CD4-positive, alpha-beta memory T cell (primary cell): ENCODE measurements at places on chromosomes 2 and 18. TPM values are rescaled to one million over a fixed set of nuclear protein-coding genes. Genes with fewer than 3 reads are reported as not detected.

DNA sequence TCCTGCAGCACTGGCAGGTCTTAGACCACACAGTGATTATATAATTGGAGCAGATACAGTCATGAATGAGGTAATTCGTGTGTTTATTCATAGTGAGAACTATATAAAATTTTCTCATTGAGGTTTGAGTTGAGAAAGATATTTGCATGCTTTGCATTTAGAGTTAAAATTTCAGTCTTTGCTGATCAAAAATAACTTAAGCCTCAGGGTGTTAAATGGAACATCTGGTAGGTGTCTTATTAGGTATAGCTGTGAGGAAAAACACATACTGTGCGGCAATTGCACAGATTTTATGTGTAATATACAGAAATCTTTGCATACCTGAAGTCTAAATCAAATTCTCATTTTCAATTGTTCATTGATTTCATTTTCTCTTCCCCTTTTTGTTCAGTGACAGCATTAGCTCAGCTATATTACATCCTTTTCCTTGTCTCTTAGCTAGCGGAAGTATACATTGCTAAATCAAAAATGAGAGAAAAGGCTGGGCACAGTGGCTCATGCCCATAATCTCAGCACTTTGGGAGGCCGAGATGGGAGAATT lies 21.2 kb downstream of the GORASP2 start:
- H3K27me3 ChIP-seq: no peaks in the 10 kb centered on the region
- H3K4me3 ChIP-seq: no peak overlapping the region
- no peak overlapping the region for H3K27ac ChIP-seq
- no peak for DNase-seq
- peaks cover 9% of the 10 kb centered on the region for H3K4me1 ChIP-seq

Gene SLC30A3
- total RNA-seq: not detected

Gene ANKRD30B
- total RNA-seq: not detected

Gene C1GALT1C1L
- total RNA-seq: not detected

GRCh38 chr18:40987581-40987980 lies 967.5 kb upstream of the PIK3C3 start:
- H3K36me3 ChIP-seq: no peaks in the 10 kb centered on the region
- no peak for DNase-seq
- no peak overlapping the region for H3K4me3 ChIP-seq
- no peaks in the 10 kb centered on the region for H3K4me1 ChIP-seq
- H3K27ac ChIP-seq: no peak overlapping the region

DNA sequence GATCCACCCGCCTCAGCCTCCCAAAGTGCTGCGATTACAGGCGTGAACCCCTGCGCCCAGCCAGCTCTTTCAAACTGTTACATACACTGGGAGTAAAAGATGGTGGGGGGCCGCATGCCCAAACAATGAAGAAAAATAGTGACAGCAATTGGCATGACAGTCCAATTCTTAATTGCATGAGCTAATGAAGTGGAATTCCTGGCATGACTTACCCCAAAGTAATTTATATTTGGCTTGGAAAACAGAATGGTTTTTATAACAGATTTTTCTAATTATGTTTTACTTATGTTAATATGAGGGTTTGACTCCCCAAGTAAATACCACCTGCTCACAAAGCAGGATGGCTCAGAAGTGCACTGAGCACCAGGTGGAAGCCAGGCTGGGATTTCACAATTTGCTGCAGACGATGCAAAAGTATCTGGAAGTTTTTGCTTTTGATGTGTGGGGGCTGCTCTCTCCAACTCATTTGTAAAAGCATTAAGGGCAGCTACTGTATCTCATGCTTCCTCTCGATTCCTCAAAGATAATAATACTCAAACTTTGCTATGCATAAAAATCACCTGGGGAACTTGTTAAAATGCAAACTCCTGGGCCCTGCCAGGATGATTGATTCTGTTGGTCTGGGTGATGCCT lies 24.0 kb upstream of the ATG16L1 start:
- H3K27ac ChIP-seq: no peak overlapping the region
- peaks cover 24% of the 10 kb centered on the region for H3K4me1 ChIP-seq
- no peak overlapping the region for H3K4me3 ChIP-seq
- H3K27me3 ChIP-seq: no peaks in the 10 kb centered on the region
- H3K36me3 ChIP-seq: no peaks in the 10 kb centered on the region

Gene DSG3
- total RNA-seq: not detected

GRCh38 chr2:149346272-149346671 lies 15.9 kb downstream of the LYPD6 start:
- no peaks in the 10 kb centered on the region for H3K4me1 ChIP-seq
- DNase-seq: no peak
- H3K4me3 ChIP-seq: no peak overlapping the region
- no peaks in the 10 kb centered on the region for H3K36me3 ChIP-seq
- no peak overlapping the region for H3K27ac ChIP-seq

DNA sequence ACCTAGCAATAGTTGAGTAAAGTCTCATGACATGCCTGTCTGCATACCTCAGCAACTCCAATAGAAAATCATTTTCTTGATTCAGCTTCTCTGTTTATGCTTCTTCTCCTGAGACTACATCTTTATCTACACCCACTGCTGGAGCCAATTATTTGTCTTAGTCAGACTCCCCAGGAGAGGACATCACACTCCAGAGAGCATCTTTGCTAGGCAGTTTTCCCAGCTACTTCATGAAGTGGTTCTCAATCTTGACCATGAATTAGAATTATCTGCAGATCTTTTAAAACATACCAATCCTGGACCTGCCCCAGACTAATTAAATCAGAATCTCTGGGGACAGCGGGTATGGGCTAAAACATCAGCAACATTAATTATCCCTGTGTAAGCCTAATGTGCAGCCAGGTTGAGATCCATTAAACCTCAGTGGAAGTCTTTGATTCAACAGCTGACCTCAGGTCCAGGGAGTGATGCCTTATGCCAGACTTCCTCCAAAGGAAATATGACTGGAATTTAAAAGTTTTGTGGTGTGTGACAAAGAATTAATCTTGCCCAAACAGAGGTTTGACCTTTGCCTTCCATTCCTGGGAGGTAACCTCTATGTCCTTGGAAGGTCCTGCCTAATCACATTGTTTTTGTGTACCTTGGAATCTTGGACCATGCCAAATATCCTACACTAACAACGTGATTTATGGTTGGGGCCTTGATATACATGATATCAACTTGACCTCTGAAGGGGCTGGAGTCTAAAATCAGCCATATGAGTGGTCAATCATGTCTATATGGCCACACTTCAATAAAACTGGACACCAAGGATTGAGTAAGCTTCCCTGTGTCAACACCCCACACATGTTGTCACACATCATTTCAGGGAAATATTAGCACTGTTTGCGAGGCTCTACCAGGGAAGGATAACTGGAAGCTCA lies 99.3 kb upstream of the DNAJC10 start:
- H3K4me1 ChIP-seq: no peaks in the 10 kb centered on the region
- H3K27me3 ChIP-seq: no peaks in the 10 kb centered on the region
- DNase-seq: no peak
- H3K27ac ChIP-seq: no peak overlapping the region
- no peaks in the 10 kb centered on the region for H3K36me3 ChIP-seq

DNA sequence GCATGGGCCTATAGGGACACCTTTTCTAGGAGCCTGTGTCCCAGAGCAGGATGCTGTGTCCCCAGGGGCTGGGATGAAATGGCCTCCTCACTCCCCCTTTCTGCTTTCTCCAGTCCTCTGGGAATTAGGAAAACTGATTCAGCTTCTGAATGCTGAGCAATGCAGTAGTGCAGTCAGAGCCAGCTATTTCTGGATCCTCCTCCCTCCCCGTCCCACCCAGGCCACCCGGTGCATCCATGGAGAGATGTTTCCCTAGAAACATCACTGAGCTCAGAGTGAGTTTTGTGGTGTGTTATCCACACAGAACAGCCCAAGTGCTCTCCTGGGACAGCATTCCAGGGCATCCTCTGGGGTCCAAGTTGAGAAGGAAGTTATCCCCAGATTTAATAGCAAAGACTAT lies 125.5 kb downstream of the LOXHD1 start:
- no peaks in the 10 kb centered on the region for H3K27me3 ChIP-seq
- no peak for DNase-seq
- no peaks in the 10 kb centered on the region for H3K4me1 ChIP-seq
- H3K36me3 ChIP-seq: no peaks in the 10 kb centered on the region

DNA sequence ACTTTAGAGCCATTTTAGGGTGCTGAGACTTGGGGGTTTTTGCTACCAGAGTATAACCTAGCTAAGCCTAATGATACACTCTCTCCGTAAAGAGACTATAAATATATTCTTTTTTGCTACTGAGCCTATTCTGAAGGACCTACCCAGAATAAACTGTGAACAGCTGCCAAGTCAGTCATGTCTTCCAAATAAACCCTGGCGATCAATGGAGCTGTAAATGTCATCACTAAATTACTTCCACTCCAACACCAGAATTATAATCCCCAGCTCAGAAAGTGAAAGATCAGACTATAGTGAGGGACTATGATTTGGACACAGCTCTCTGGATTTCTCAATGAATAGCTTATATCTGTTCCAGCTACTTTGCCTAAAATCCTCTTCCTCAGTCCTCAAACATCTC lies 178.9 kb downstream of the METTL4 start:
- H3K27me3 ChIP-seq: no peaks in the 10 kb centered on the region
- no peak overlapping the region for H3K4me3 ChIP-seq
- no peaks in the 10 kb centered on the region for H3K36me3 ChIP-seq

DNA sequence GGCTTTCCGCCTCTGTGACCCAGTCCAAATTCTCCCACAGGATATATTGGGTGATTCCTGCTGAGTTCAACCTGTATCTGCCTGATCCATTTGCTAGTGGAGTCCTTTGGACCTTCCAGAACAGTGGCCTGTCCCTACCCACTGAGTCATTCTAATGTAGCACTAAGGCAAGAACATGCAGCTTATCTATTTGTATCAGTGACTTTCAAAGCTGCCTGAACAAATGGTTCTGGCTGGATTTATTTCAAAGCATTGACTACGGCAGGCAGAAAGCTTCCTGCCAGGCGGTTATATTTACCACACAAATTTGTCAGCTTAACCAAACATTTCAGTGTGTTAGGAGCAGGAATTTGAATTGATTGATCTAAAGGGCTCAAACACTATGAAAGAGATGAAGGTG lies 613.4 kb downstream of the DCC start:
- H3K4me3 ChIP-seq: no peak overlapping the region
- H3K36me3 ChIP-seq: no peaks in the 10 kb centered on the region
- no peak for DNase-seq
- no peaks in the 10 kb centered on the region for H3K27me3 ChIP-seq
- H3K27ac ChIP-seq: no peak overlapping the region

GRCh38 chr18:62521082-62521481 lies 1.7 kb upstream of the ZCCHC2 start:
- H3K27ac ChIP-seq: no peak overlapping the region
- no peaks in the 10 kb centered on the region for H3K36me3 ChIP-seq
- H3K27me3 ChIP-seq: no peaks in the 10 kb centered on the region
- no peak for DNase-seq

DNA sequence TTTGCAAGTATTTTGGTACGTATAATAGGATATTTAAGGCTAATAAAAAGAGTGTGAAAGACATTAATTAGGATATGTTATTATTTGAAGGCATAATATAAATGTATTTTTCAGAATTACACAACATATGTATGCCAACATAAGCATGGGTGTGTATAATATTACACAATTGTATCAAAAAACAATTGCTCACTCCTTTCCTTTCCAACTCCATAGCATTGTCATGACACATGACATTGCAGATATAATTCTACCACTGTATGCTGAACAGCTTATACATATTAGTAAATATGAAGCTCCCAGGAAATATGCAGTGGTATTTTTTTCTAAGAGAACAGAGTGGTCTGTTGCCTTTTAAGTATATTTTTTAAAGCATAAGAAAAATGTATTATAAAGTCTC lies 593.1 kb downstream of the TMX3 start:
- no peak overlapping the region for H3K4me3 ChIP-seq
- no peak overlapping the region for H3K27ac ChIP-seq
- H3K27me3 ChIP-seq: no peaks in the 10 kb centered on the region
- no peaks in the 10 kb centered on the region for H3K36me3 ChIP-seq
- H3K4me1 ChIP-seq: no peaks in the 10 kb centered on the region
- no peak for DNase-seq

DNA sequence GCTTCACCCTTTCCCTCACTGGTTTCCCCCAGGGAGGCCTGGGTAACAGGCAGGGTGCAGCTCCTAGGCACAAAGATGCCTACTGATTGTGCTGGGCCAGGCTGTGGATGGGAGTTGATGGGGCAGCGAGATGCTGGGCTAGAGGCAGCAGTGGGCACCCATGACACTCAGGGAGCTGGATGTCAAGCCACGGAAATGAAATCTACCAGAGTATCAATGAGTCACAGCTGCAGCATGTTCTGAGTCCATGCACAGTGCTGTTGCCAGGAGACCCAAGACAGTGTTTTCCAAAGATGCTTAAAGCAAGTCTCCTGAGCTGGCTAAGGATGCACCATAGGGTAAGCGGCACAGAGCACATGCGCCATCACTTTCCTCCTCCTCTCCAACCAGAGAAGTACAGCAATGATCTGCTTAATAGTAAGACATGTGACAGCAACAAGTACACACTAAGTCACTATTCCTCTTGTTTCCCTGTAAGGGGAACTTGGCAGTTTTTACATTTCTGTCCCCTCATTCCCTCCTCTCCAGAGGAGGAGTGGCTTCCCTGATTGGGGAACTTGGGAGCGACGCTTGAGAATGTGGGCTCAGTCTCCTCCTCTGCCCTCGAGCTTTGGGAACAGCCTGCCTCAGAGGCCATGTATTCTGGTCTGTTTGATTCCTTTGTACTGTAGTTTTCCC lies 57.2 kb downstream of the CDC42EP3 start:
- no peak for DNase-seq
- no peaks in the 10 kb centered on the region for H3K36me3 ChIP-seq
- H3K27ac ChIP-seq: peak overlapping the region; percentile 17
- no peak overlapping the region for H3K4me3 ChIP-seq

GRCh38 chr2:73700131-73700611 lies 37.0 kb downstream of the TPRKB start:
- H3K4me1 ChIP-seq: no peaks in the 10 kb centered on the region
- no peak for DNase-seq
- no peaks in the 10 kb centered on the region for H3K36me3 ChIP-seq
- H3K27ac ChIP-seq: no peak overlapping the region

Gene CAPN14
- 0.61 TPM for total RNA-seq

- no peak for DNase-seq
- H3K27me3 ChIP-seq: no peaks in the 10 kb centered on the region
- no peak overlapping the region for H3K27ac ChIP-seq
Observed at GRCh38 chr2:167318581-167318980, 430.3 kb downstream of the XIRP2 start.

GRCh38 chr2:148528356-148529064 lies 116.0 kb upstream of the EPC2 start:
- H3K4me1 ChIP-seq: peaks cover 92% of the 10 kb centered on the region
- H3K4me3 ChIP-seq: peak overlapping the region; percentile 36

Gene GALR1
- not detected for total RNA-seq

GRCh38 chr2:11026286-11026921 lies 114.7 kb downstream of the KCNF1 start:
- no peaks in the 10 kb centered on the region for H3K4me1 ChIP-seq
- H3K36me3 ChIP-seq: no peaks in the 10 kb centered on the region
- H3K27ac ChIP-seq: no peak overlapping the region
- H3K27me3 ChIP-seq: no peaks in the 10 kb centered on the region
- no peak overlapping the region for H3K4me3 ChIP-seq
- DNase-seq: no peak

- H3K4me3 ChIP-seq: no peak overlapping the region
- no peak overlapping the region for H3K27ac ChIP-seq
- H3K4me1 ChIP-seq: no peaks in the 10 kb centered on the region
- no peak for DNase-seq
- no peaks in the 10 kb centered on the region for H3K27me3 ChIP-seq
Observed at GRCh38 chr2:128753800-128754199, 435.1 kb upstream of the HS6ST1 start.

- no peak overlapping the region for H3K4me3 ChIP-seq
- no peak overlapping the region for H3K27ac ChIP-seq
- no peaks in the 10 kb centered on the region for H3K4me1 ChIP-seq
- no peak for DNase-seq
Observed at GRCh38 chr2:15300624-15301573, 260.2 kb downstream of the NBAS start.
